ENCODE measurements at places on chromosomes 2 and 18.
A peak's percentile ranks its signal among the peaks of the same experiment; 100 is the strongest.

DNA sequence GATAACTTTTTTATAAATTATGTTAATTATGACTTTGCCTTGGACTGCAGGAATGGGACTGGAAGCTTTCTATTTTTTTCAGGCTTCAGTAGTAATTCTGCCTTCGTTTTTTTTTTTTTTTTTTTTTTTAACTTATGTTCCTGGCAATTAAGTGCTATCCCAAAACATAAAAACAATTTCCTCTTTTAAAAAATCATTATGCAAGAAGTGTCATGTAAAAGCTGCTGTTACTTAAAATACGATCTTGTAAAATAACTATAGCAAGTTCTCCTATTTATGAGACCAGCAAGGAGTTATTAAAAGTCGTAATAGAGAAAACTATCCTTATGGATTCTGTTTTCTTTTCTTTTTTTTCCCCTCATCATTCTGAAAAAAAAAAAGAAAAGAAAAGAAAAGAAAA, 301.6 kb upstream of the FBXO11 start:
- no peak for DNase-seq

- no peak for DNase-seq
Measured at GRCh38 chr2:100208141-100208770, 65.9 kb upstream of the AFF3 start.

- peak; percentile 35 for DNase-seq
Measured at GRCh38 chr2:38509314-38509946, 93.3 kb downstream of the HNRNPLL start.

- DNase-seq: no peak
Measured at GRCh38 chr2:130786076-130786475, 30.7 kb downstream of the AMER3 start.

- DNase-seq: peak; percentile 3
Measured at GRCh38 chr2:70647873-70648481, 94.4 kb upstream of the TGFA start.

GRCh38 chr2:96539215-96539920, 2.8 kb downstream of the ARID5A start:
- DNase-seq: no peak

DNA sequence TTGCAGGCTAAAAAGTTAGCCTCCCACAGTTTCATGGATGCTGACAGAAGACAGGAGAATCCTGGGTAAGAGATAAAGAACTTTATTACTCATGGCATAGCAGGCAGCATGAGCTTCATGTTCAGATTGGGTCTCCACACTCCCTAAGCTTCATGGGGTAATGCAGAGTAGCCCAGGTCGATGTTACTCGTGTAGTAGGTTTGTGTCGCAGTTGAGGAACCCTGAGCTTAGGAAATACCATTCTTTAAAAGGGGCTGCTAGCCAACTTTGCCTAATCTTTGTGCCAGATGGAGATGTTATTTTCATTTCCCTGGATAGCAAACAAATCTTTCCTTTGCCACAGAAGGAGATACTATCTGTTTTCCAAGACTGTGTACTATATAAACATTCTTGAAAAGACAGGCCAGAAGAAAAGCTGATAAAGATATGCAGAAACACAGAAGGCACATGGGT, 117.6 kb downstream of the LTBP1 start:
- no peak for DNase-seq

GRCh38 chr2:207304761-207305160, 139.0 kb upstream of the KLF7 start:
- no peak for DNase-seq

DNA sequence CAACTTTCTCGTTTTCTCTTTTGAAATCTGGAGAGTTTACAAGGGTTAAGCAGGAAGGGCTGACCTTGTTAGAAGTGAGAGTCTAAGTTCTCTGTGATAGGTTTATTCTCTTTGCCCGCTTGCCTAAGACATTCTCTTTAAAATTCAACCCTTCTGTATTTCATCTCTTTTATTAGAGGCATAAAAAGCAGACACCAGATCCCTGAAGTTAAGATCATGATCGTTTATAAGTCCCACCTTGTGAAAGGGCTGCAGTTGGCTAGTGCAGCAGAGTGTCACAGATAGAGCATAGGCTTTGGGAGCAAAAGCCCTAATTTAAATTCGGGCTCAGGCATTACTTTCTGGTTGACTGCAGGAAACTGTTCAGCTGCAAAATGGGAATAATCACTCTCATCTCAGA, 181.2 kb downstream of the EPHA4 start:
- no peak for DNase-seq

DNA sequence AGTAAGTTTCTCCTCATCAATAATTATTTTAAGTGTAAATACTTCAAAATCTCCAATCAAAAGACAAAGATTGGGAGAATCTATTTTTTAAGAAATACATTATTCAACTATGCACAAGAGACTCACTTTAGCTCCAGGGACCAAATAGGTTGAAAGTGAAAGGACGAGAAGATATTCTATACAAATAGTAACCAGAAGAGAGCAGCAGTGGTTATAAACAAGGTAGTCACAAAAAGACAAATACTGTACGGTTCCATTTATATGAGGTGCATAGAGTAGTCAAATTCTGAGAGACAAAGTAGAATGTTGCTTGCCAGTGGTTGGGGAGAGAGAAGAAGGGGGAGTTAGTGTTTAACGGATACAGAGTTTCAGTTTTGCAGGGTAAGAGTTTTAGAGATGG, 69.8 kb downstream of the POU3F3 start:
- no peak for DNase-seq

DNA sequence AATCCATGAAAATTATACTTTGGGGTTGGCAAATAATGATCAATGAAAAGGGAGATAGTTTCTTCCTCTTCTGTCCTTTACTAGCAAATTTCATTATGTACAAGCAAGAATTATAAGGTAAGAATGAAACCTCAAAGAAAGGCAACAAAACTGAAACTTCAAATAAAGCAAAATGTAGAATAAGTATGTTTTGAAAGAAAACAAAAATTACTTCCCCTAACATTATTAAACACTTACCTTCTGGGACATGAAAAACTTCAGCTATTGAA, 29.4 kb downstream of the THADA start:
- DNase-seq: no peak

GRCh38 chr2:220373878-220374277, 746.4 kb downstream of the SLC4A3 start:
- no peak for DNase-seq

DNA sequence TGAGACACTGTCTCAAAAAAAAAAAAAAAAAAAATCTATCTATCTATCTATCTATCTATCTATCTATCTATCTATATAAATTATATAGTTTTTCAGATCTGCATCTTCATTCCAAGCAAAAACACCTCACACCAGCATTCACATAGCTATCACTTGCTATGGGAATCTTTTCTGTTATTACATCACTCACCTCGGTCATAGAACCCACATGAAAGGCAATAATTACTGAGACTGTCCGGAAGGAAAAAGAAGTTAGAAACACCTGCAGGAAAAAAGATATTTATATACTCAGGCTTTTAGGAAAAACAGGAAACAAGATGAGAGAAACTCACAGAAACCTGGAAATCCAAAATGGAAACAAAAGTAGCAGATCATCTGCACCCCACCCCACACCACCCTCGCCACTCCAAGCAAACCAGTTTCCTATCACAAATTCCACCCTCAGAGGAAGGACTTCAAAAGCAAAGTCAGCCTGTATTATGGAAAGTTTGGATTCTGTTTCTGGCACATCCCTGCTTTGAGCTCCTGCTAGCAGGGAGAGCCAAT, 21.9 kb upstream of the CCDC141 start:
- DNase-seq: no peak

DNA sequence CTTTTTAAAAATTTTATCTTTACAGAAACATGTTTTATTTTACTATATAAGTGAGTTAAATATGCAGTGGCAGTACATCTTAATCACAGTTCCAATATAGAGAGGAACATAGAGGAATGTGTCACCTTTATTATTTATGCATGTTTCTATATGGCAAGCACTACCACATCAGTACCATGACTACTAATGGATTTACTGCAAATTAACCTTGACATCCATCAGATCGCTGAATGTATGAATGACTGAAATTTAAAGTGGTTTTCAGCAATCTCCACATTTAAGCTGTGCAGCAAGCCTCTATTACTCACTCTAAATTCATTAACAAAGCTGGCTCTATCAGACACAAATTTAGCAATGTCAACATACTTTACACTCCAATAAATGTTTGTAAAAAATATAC, 790.6 kb downstream of the NRXN1 start:
- DNase-seq: no peak

GRCh38 chr2:159758686-159759085, 39.3 kb downstream of the CD302 start:
- DNase-seq: no peak

- DNase-seq: no peak
Measured at GRCh38 chr2:137383391-137383790, 580.9 kb upstream of the HNMT start.

Data from BJ (cell line).